ENCODE measurements at places on chromosomes 6 and 20. TPM values are rescaled to one million over a fixed set of nuclear protein-coding genes. Genes with fewer than 3 reads are reported as not detected.

CRISP3 gene
- 0.21 TPM for polyA plus RNA-seq

SYNDIG1 gene
- polyA plus RNA-seq = 4.5 TPM

MOXD1 gene
- polyA plus RNA-seq = 5.9 TPM

PBOV1 gene
- 0.05 TPM for polyA plus RNA-seq

BMP6 gene
- 1.3 TPM for polyA plus RNA-seq

ARHGAP18 gene
- 19.6 TPM for polyA plus RNA-seq

GGTLC1 gene
- not detected for polyA plus RNA-seq

- DNase-seq = no peak
Measured at GRCh38 chr20:53149890-53150205, 177.7 kb downstream of the TSHZ2 start.

DNA sequence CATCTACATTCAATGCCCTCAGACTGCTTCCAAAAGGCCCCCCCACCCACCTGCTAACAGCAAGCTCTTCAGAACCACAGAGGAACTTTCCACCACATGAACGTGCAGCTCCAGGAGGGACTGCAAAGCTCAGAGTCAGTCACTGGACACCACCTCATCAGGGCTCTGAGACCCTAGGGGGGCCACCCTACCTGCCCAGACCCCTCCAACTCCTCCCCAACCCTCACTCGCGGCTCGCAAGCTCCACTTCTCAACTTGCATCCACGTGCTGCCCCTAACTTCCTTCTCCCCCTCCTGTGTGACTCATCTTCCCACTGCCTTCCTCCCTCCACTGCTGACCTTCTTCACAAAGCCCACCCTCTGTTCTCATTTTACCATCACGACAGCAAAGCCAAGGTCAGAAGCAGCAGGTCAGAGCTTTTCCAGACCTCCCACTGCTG is 6.5 kb downstream of the MBOAT1 start:
- DNase-seq = no peak

GRCh38 chr6:116439522-116440051 is 21.6 kb upstream of the CALHM6 start:
- DNase-seq = no peak

DNA sequence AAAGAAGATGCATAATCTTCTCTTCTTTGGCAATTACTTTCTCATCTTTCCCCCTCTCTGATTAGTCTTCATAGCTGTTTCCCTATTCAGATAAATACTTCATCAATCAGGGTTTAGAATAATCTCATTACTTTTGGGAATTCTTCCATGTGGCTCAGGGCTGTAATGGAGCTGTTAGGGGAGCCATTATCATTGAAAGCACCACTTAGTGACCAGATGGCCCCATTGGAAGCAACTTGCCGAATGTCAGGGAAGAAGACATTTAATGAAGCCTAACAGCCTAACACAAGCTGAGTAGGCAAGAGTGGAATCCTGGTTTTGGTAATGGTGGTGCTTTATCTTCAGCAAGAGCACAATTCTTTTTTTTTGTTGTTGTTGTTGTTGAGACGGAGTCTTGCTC is 45.0 kb downstream of the TIAM2 start:
- no peak for DNase-seq

GRCh38 chr20:45848969-45849582 is 8.1 kb downstream of the ACOT8 start:
- DNase-seq = no peak

GRCh38 chr6:148523048-148523447 is 180.4 kb downstream of the SASH1 start:
- DNase-seq = no peak

Data from muscle of arm (tissue), 14 donors.